Activated T-helper 17 cell treated with anti-CD3 and anti-CD28 coated beads, Interleukin-2, amount 50 U/mL, for 72 hours (primary cell): ENCODE measurements at places on chromosomes 4 and X. TPM values are rescaled to one million over a fixed set of nuclear protein-coding genes. Genes with fewer than 3 reads are reported as not detected.
A peak's percentile ranks its signal among the peaks of the same experiment; 100 is the strongest.

PABPC1L2A gene
- total RNA-seq: not detected

TKTL2 gene
- not detected for total RNA-seq

DNA sequence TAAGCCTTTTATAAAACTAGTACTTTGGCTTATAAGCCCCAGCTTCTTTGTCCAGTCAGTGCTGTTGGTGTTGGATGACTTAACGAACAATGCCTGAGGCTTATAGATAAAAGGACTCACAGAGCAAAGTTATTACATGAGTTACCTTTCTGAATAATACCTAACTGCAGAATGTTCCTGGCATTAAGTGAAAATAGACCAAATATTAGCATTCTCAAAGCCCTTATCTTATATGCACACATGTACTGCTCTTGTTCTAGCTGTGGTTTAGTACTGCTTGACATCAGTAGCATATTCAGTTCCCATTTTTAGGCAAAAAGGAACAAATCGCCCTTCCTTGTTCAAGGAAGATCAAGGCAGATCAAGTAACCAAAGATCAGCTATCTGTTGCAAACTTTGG is 131.6 kb downstream of the ZNF330 start:
- ATAC-seq: no peak

- no peak for ATAC-seq
These were observed 71.3 kb upstream of the TBL1X start for GRCh38 chrX:9393571-9393970.

DNA sequence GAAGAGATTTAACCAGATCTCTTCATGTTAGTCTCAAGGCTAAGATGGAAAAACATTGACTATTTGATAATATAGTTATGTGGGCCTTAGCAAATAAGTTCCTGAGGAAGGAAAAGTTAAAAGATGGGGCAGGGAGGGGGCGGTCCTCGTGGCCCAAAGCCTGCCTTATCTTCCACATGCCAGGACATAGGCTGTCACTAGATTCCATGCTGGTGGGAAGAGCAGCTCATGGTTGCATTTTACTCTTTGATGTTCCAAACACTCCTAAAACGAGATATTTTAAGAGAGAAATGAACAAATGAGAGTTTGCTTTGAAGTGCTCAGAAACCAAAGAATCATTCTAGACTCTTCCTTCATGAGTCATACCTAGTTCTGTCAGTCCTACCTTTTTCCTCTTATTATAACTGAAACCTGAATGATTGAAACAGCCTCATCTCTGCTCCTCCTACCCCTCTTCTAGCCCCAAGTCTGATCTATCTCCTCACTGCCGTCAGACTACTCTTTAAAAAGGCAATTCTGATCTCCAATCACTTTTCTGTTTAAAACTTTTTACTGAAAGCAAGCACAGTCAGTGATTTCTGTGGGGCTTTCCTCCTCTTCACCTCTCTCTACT is 25.1 kb downstream of the RAB9B start:
- ATAC-seq: peak; percentile 99
